ENCODE measurements at places on chromosomes 5 and 9.
A peak's percentile ranks its signal among the peaks of the same experiment; 100 is the strongest.

DNA sequence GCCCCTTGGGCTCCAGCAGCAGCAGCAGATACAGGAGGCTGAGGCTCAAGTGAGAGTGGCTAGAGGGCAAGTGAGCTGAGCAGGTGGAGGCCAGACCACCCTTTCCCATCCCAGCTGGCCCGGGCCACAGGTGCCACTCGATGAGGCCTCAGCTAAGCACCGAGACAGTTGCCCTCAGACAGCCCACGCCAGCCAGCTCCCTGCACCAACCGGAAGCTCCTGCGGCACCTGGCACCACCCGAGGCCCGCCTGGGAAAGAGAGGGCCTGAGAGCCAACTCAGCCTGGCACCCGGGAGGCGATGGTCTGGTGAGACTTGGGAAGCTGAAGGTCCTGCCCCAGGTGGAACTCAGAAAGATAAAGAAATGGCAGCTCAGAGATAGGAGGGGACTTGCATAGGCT lies 28.3 kb upstream of the TTLL11 start:
- DNase-seq: no peak

DNA sequence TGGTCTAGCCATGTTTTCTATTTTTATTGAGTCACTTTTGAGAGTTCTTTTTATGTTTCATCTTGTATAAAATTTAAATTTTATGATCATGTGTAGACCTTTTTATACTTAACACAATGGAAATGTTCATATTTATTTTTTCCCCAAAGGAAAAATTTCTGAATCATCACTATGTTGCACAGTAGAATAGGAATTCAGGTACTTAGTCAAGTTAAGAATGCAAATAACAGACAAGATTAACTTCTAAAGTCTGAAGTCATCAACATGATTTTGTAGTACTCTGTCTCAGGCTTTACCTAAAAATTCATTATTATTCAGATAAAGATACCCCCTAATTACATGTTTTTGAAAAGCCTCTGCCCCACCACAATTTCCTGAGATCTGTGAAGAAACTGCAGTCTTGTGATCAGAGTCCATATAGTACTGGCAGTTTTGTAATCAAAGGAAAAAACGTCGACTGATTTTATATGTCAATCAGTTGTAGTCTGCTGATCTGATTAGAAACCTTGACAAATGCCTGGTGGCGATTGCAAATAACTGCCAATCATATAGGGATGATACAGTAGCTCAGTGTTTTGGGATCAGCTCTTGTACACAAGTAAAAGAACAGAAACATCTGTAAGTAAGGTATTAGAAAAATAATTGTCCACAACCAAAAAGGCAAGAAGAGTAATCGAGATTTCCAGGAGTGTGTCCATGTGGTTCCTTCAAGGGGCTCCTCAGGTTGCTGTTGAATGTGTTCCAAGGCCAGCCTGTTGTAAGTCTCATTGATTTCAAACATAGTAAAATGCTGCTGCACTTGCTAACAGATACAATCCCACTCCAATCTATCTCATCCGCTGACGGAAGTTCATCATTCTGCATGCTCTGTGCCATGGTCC lies 352.4 kb downstream of the ARRDC3 start:
- no peak for DNase-seq

GRCh38 chr9:20426019-20426418 lies 196.3 kb downstream of the MLLT3 start:
- DNase-seq: no peak

- DNase-seq: no peak
Measured at GRCh38 chr9:35717132-35717870, 14.7 kb downstream of the TLN1 start.

GRCh38 chr5:64147849-64148441 lies 17.7 kb upstream of the RNF180 start:
- peak; percentile 43 for DNase-seq

DNA sequence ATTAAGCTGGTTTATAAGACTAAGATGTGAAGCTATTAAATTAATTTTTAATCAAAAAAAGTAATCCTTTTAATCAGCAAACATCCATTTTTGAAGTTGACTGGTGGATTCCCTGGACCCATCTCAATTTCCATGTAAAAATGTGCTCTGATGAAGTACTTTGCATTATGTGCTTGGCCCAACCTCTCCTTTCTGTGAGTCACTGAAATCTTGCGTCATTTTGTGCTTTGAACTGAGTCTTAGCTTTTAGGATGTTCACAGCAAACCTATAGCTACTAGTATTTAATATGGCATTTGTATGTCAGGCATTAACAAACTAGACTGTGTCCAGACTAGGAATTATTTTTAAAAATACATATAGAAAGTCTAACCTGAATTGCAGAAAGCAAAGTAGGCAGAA lies 55.0 kb upstream of the CDH12 start:
- no peak for DNase-seq

DNA sequence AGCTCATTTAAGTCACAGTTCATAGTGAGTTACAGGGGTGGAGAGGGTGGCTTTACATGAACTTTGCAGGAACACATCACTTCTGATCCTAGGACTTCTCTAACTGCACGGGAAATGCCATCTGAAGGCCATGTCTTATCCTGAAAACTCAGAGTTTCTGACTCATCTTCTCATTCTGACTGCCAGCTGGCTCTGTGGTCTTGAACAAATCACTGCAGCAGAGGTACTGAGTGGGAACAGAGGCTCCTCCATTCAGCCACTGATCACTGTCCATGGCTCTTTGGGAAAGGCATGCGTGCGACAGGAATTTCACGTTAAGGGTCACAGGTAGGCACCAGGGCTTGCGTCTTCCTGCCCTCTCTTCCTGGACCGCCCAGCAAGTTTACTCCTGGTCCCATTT lies 114.6 kb upstream of the LRRTM2 start:
- no peak for DNase-seq

DNA sequence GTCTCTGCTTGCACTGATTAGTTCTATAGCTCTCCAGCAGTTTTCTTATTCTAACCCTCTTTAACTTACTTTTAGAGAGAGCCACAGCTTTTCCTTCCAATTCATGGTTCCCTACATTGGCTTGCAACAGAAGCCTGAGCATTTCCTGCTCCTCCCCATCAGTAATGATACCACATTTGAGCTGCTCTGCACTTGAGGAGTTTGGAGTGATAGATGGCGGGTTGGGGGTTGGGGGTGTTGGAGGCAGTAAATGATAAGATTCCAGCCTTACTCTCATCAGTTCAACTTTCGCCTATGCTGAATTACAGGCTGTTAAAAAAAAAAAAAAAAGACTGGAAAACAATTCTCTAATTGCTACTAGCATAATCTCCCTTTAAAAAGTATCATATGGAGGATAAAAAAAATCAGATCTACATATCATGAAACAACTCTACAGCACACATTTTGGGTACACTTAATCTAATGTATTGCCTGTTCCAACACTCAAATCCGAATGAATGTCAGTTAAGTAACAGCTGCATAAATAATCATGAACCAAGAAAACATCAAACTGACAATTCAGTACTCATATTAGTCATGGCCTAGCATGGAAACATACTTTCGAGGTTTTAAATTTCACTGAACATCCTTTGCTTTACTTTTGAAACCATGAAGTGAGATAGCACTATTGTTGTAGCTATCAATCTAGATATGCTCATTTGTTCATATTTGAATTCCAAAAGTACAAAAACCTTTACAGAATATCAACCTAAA lies 224.7 kb downstream of the NFIB start:
- no peak for DNase-seq

DNA sequence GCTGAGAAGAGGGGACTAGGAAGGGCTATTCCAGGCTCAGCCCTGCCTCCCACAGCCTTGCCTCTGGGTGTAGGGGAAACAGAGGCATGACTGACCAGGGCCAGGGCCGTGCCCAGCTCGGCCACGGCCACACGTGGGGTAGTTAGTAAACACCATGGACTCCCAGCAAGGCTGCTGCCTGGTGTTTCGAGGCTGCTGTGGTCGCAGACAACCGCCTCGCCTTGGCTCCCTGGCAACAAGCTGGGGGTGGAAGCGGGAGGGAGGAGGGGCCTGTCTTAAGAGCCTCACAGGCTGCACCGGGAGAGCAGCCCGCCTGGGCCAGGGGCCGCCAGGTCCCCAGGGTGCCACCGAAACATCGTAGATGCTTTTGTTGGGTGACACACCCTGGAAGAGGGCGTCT lies 90.2 kb upstream of the CACNA1B start:
- no peak for DNase-seq

DNA sequence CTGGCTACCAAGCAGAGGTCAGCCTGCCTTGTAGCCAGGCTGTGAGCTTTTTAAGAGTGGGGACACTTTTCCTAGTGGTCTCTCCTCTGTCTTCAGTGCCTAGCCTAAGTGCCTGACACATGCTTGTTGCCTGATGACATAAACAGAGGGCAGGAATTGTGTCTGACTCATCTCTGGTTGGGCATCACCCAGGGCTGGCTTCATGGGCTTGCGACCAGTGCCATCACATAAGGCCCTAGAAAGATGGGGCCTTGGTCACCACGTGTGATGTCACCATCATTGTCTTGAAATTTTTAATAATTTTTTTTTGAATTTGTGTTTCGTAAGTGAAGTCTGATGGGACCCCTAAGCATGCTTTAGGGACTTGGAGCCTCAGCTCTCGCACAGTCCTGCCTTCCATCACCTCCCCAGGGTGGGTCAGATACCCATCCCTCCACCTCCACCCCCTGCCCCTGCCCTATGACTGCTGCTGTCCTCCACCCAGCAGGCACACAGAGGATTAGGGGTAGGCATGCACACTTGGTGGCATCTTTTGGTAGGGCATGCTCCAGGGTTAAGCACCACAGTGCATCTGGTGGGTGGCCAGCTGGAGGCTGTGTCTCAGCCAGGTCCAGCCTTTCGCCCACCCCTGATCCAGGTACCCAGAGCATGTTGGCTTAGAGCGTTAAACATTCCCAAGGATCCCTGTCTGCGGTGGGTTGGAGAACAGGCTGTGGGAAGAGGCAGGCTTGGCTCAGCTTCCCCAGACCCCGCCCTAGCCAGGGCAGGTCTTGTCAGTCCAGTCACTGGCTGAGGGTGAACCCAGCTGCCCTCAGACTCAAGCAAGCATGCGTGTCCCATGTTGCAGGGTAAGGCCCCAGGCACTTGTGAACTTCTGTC lies 80.1 kb upstream of the SH3PXD2B start:
- DNase-seq: peak; percentile 1

- no peak for DNase-seq
Measured at GRCh38 chr5:16271851-16272250, 92.3 kb upstream of the MARCHF11 start.

GRCh38 chr9:136083558-136084062 lies 11.5 kb downstream of the NACC2 start:
- no peak for DNase-seq

- peak; percentile 65 for DNase-seq
Measured at GRCh38 chr9:15642369-15642962, 89.6 kb downstream of the CCDC171 start.

DNA sequence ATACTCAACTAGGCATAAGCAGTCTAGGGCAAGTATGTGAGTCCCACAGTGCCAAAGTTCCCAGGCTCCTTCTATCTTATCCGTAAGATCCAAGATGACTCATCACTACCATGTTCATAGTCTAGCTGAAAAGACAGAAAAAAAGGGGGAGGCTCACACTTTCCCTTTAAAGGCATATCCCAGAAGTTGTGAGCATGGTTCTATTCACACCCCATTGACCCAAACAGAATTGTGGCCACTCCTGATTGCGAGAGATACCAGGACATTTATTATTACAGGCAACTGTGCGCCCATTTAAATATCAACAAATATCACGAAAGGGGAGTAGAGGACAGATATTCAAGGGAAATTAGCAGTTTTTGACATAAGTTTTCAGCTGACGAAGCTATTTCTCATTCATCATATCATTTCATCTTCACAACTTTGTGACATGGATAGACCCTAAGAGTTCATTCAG lies 8.1 kb upstream of the PFDN1 start:
- peak; percentile 72 for DNase-seq

GRCh38 chr5:16140417-16140816 lies 39.2 kb downstream of the MARCHF11 start:
- DNase-seq: no peak

DNA sequence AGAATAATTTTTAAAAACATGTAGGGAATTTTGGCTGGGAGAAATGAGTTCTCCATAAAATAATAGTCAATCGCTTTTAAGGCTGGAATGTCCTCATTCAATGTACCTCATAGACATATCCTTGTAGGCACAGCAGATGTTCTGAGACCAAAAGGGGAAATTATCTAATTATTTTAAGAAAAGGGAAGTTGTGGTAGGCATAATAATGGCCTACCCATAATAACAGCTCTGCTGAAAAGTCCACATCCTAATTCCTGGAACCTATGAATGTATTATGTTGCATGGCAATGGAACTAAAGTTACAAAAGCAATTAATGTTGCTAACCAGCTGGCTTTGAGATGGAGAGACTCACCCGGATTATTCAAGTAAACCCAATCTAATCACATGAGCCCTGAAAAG lies 216.1 kb downstream of the TRIM36 start:
- DNase-seq: no peak

- DNase-seq: no peak
Measured at GRCh38 chr5:76626738-76627137, 3.5 kb upstream of the F2RL2 start.

GRCh38 chr5:148972974-148973374 lies 89.9 kb downstream of the SH3TC2 start:
- DNase-seq: peak; percentile 36

DNA sequence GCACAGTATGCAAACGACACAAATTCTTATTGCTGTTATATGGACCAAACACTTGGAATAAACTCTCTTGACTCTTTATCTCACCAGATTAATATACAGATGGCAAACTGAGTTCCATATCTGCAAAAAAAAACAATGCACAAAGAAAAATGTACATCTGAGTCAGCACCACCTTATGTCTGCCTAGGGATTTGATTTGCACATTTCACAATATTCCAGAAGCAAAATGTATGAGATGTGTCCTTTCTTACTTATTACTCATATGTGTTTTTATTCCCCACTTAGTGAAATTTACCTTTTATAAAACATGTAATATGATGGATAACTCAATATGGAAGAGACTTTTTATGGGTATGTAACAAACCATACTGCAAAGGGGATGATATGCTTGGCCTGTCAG lies 236.9 kb downstream of the GLIS3 start:
- no peak for DNase-seq

GRCh38 chr5:146032911-146033310 lies 72.5 kb downstream of the PLAC8L1 start:
- DNase-seq: no peak

GRCh38 chr5:18114151-18114757 lies 480.0 kb downstream of the TAF11L14 start:
- no peak for DNase-seq

DNA sequence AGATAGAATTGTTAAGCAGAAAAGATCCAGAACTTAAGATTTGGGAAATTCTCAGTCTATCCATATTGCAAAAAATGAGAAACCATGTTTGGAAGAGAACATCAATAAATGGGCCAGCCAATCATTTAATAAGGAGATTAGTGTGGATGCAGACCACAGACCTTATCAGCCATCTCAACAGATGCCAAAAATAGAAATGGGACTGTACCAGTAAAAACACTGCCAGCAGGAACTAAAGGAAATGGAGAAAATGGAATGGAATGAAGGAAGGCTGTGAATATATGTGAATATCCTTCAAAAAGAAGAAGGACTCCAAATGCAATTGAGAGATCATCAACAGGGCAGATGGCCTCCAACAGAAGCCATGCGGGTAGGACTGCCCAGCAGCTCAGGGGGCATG lies 52.7 kb upstream of the ZNF618 start:
- no peak for DNase-seq

DNA sequence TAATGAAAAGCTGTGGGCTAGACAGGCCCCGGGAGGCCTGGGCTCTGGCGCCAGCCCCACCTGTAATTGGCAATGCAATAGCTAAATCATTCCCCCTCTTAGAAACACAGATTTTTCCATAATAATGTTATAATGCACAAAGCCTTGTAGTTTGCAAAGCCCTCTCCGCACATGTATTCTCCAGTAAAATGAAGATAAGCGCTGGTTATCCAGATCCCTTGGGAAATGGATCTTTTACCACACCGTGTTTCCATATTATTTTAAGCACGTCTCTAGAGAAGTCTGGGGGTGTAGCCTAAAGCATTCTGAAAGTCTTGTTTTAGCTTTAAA lies 1.1 kb upstream of the APBA1 start:
- no peak for DNase-seq

Measured in LoVo (cell line).